ENCODE measurements at places on chromosomes 2 and 18. TPM values are rescaled to one million over a fixed set of nuclear protein-coding genes. Genes with fewer than 3 reads are reported as not detected.

GRCh38 chr18:58144671-58145285 lies 100.8 kb downstream of the NEDD4L start:
- DNase-seq, result no peak

DNA sequence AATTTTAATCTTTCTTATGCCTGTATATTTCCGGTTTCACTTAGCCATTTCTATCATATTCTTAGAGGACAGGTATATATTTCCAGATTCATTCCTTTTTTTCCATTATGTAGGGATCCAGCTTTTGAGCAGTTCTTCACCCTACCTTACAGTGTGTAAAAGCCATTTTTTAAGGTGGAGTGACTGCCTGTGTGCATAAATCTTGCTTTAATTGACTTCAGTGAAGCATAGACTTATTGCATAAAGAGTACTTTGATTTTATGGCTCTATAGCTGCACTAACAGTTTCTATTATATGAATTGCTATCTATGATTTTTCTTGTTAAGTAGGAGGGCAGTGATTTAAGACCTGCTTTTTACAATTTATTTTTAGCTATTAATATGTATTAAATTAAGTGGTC lies 132.6 kb downstream of the NYAP2 start:
- DNase-seq, result no peak

- DNase-seq, result no peak
These were observed 2159.1 kb upstream of the CELF4 start for GRCh38 chr18:39724652-39725051.

DNA sequence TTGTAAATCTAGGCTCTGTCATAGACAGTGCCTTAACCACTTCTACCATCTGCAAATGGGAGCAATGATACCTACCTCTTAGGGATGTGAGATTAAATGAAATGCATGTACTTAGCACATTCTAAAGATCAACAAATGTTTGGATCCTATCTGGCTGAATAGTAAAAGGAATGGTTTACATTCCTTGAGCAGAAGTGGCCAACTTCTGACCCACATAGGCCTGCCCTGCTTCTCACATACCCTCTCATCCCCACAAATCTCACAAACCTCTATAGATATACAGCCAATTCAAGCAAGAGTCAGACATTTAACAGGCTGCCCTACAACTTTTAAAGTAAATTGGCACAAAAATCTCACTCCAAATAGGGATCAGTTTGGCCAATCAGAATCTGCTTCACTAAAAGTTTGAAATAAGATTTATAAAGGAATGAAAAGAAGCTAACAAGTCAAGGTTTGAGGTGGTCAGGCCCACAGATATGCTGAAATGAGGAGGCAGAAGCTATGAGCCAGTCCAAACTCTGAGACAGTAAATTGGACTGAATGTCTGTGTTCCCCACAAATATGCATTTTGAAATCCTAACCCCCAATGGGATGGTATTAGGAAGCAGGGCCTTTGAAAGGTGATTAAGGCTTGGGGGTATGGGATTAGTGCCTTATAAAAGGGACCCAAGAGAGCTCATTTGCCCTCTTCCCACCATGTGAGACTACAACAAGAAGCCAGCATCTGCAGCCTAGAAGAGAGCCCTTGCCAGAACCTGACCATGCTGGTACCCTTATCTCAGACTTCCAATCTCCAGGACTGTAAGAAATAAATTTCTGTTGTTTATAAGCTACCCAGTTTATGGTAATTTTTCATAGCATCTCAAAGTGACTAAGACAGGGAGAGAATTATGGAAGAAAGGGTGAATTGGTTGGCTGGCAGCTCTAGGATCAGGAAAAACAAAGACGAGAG lies 227.8 kb upstream of the RBMS1 start:
- no peak for DNase-seq

GRCh38 chr2:220356076-220356475 lies 728.6 kb downstream of the SLC4A3 start:
- no peak for DNase-seq

DNA sequence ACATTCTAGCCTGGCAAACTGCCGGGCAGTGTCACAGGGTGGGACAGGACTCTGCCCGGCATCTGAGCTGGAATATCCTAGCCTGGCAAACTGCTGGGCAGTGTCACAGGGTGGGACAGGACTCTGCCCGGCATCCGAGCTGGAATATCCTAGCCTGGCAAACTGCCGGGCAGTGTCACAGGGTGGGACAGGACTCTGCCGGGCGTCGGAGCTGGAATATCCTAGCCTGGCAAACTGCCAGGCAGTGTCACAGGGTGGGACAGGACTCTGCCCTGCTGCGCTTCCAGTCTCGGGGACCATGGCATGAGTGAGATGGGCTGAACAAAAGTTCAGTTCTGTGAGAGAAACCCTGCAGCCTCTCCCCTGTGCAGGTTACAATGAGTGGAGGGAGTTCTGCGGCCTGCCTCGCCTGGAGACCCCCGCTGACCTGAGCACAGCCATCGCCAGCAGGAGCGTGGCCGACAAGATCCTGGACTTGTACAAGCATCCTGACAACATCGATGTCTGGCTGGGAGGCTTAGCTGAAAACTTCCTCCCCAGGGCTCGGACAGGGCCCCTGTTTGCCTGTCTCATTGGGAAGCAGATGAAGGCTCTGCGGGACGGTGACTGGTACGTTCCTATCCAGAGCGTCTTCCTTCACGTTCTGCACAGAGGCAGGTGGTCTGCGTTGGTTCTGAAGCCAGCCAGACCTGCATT lies 80.3 kb downstream of the TPO start:
- no peak for DNase-seq

- no peak for DNase-seq
These were observed 218.1 kb upstream of the VWC2L start for GRCh38 chr2:214192711-214193110.

GRCh38 chr2:58594175-58594574 lies 353.1 kb upstream of the FANCL start:
- no peak for DNase-seq

DNA sequence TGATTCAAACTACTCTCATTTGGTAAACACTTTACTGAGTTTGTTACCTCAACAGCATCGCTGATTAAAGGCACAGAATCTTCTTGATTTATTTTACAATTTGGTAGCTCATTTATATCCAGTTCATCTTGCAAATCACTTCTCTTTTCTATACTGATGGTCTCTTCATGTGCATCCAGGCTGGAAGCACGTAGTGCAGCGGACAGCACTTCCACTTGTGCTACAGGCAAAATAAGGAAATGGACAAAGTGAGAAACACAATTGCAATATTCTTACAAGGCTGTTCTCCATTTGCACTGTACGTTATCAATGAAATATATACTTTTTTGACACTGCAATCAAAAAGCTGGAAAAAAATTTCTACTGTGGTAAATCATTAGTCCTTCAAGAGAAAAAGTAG lies 51.0 kb downstream of the PPP4R1 start:
- no peak for DNase-seq

DNA sequence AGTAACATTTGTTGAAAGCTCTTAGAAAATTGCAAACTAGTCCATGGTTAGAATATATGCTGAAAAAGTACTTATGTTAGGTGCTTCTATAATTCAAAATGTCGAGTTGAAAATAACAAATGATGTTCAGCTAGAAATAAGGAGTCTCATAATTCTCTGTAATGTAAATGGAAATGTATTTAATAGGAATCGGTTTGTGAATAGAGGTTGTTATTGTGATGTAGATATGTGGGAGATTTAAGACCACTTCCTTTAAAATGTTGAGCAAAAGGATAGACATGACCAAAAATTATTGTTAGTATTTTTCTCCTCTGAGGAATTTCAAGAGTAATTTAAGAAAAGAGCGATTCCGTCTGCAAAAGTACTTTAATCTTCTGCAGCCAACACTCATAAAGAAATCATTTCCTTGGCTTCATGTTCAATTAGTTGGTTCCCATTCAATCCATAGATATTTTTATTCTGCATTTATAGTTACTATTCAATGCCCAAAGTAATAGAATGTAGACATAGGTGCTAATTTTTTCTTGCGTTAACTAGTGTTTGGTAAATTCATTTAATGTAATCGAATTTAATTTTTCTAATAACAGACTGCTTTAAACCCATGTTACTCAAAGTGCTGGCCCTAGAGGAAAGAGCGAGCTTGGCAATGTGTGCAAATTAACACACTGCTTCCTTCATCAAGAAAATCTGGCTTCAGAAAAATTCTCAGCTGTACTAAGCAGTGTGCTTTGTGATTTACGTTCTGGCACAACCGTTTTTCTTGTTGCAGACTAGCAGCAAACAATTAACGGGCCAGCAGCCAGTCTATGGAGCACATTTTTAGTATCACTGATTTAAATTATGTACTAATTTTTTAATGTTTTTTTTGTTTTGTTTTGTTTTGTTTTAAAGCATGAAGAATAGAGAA lies 32.2 kb downstream of the FN1 start:
- DNase-seq, result no peak

- DNase-seq, result peak; percentile 95
These were observed at the start of gene XRCC5 for GRCh38 chr2:216108967-216109921. Gene XRCC5 (plus strand): TSS chr2:216109348. CDS start chr2:216109437, 89 bp downstream.

DNA sequence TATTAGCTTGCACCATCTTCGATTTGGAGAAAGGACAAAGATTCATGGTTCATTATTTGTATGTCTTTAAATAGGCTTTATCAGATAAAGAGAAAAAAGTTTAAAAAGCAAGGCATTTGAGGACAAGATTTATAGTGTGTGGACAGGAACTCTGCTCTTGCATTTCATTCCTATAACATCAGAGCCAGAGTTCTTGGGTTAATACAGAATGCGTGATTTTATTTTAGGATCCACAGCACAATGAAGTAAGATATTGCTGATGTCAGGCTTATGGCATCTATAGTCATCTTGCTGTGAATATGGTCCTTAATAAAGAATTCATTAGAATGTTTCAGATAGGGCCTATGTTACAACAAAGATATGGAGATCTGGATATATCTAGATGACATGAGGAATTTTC lies 19.7 kb downstream of the RASGRP3 start:
- DNase-seq, result no peak

DNA sequence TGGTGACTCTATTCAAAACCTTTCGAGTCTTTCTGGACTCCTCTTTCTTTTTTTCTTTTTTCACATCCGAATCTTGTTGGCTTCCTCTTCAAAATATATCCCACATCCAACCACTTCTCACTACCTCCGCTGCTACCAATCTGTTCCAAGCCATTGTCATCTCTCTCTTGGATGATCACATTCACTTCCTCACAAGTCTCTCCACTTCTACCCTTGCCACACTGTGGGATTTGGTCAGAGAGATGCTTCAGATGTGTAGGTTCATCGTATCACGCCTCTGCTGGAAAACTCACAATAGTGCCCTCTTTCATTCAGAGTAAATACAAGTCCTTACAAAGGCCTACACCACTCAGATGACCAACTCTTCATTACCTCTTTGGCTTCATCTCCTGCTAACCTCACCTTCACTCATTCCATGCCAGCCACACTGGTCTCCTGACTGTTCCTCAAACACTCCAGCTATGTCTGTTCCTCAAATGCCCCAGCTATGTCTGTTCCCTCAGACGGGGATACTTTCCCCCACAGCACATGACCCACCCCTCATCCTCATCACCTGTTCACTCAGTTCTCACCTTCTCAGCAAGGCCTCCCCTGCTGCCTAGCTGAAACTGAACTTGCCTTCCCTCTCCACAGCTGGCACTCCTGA lies 67.2 kb upstream of the PELI1 start:
- DNase-seq, result no peak

GRCh38 chr2:31083234-31083993 lies 54.8 kb downstream of the GALNT14 start:
- no peak for DNase-seq

GRCh38 chr2:24972315-24972961 lies 683 bp upstream of the DNAJC27 start:
- peak; percentile 68 for DNase-seq

- no peak for DNase-seq
These were observed 45.3 kb downstream of the FBLN7 start for GRCh38 chr2:112183327-112184025.

DNA sequence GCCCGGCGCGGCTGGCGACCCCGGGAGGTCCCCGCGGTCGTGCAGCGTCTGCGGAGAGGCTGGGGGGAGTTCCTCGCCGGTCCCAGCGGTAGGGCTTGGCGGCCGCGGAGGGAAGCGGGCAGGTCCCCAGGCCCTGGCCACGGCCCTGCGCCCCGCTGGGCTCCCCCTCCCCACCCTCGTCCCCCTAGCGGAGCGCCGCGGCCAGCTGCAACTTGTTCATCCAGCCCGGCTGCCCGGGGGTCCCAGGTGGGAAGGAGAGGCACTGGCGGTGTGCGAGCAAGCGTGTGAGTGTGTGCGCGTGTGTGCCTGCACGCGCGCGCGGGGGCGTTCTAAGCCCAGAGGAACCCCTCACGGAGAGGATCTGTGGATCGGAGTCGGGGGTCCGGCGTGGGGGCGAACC lies 1.3 kb downstream of the PTPRM start:
- DNase-seq, result no peak

GRCh38 chr2:14932285-14932684 lies 299.8 kb downstream of the LRATD1 start:
- DNase-seq, result no peak

The RTKN gene
- total RNA-seq, result 18.0 TPM

The TBR1 gene
- under 0.01 TPM for total RNA-seq

The CYP27A1 gene
- 19.2 TPM for total RNA-seq

The RNMT gene
- 16.8 TPM for total RNA-seq

The ERFE gene
- total RNA-seq, result 0.13 TPM

The ENOSF1 gene
- total RNA-seq, result 19.3 TPM

The FBXO41 gene
- total RNA-seq, result 0.25 TPM

The CAPN14 gene
- under 0.01 TPM for total RNA-seq

All from dermis microvascular lymphatic vessel endothelial cell (primary cell).